Activated CD8-positive, alpha-beta T cell treated with anti-CD3 and anti-CD28 coated beads for 36 hours (primary cell): ENCODE measurements at places on chromosomes 1 and 21. TPM values are rescaled to one million over a fixed set of nuclear protein-coding genes. Genes with fewer than 3 reads are reported as not detected.

VSIG8 gene
- not detected for total RNA-seq

DNA sequence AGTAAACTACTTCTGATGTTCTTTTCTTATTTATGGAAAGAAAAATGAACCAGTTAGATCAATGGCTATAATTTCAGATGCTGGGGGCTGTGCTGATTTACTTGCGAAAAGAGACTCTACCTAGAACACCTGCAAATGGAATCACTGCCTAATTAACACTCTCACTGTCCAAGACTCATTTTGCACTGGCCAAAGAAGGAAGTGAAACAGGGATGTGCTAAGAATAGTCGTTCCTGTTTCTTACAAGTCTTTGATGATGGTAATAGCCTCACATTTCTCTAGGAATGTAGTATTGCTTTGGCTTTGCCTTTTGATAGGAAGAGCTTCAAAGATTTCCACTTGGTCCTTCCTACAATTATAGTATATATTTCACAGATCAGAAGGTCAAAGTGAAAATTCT lies 12.7 kb upstream of the TSNAX start:
- H3K4me1 ChIP-seq = no peaks in the 10 kb centered on the region
- DNase-seq = no peak
- no peak overlapping the region for H3K27ac ChIP-seq
- peaks cover 5% of the 10 kb centered on the region for H3K27me3 ChIP-seq
- no peak overlapping the region for H3K4me3 ChIP-seq

DNA sequence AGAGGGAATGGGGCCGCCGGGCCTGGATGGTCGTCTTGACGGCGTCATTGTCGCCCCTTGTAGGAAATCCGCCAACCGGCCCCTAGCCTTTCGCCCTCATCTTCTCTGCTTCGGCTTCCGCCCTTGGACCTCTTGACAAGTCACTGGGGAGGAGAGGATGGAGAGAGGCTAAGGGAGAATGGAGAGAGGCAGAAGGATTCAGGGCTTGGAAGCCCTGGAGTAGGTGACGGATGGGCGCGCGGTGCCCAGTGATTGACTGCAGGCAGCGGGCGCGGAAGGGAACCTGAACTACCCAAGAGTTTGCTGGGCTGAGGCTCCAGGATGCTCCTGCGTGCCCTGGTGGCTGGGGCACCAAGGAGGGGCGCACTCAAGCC lies 651 bp downstream of the PDE4B start:
- H3K36me3 ChIP-seq = no peaks in the 10 kb centered on the region
- no peaks in the 10 kb centered on the region for H3K4me1 ChIP-seq
- no peak for DNase-seq

PTPN7 gene
- total RNA-seq = 200 TPM

CD52 gene
- 344 TPM for total RNA-seq

DNA sequence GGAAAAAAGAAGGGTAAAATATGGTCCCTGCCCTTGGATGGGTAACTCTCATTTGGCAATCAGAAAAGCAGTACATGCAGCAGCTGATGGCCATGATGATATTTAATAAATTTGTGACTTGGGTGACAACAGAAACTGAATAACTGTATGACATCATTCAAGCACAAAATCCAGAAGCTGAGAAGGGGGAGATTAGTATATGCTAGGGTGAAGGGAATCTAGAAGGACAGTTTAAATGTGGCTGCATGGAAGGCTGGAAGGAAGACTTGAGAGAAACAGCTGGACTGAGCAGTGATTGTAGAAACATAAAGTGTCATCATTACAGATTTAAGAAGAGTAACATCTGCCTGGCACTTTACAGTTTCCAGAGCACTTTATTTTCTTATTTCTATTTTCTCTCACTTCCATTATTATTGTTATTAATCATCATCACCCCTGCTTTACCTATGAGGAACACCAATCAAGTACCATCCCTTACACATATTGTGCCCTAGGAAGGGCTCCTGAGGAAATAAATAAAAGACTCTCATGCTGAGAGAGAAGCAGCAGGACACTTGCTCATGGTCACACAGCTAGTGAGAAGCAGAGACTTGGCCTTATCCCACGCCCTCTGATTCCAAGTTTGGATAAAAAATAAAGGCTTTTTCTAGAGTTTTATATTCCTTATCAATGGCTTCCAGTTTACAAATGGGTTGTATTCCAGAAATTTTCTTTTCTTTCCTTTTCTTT lies 207.2 kb downstream of the PBX1 start:
- no peaks in the 10 kb centered on the region for H3K36me3 ChIP-seq
- H3K4me1 ChIP-seq = no peaks in the 10 kb centered on the region
- DNase-seq = no peak
- H3K4me3 ChIP-seq = no peak overlapping the region

DNA sequence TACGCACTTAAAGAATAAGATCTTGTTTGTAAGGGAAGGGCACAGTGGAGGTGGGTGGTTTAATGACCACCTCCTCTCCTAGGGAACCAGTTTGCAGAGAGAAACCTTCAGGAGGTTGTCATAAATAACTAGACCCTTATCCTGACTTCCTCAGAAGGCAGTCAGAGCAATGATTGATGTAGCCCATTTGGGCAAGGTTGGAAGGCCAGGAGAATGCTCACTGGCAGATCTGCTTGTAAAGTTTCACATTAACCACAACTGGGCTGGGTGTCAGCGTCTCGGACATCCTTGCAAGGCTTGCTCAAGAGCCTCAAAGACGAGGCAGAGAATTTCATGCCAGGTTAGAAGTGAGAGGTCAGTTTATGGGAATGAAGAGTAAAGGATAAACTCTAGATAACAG lies 87.6 kb upstream of the TRABD2B start:
- H3K27me3 ChIP-seq = peaks cover 10% of the 10 kb centered on the region
- no peaks in the 10 kb centered on the region for H3K36me3 ChIP-seq
- no peak overlapping the region for H3K27ac ChIP-seq
- no peaks in the 10 kb centered on the region for H3K4me1 ChIP-seq
- DNase-seq = no peak

- no peaks in the 10 kb centered on the region for H3K36me3 ChIP-seq
- no peak for DNase-seq
- no peaks in the 10 kb centered on the region for H3K4me1 ChIP-seq
- H3K4me3 ChIP-seq = no peak overlapping the region
Measured at GRCh38 chr21:33157303-33157702, 72.4 kb upstream of the IFNAR2 start.

- H3K27ac ChIP-seq = peak overlapping the region; percentile 57
- H3K36me3 ChIP-seq = peaks cover 11% of the 10 kb centered on the region
- H3K4me3 ChIP-seq = no peak overlapping the region
- H3K4me1 ChIP-seq = peaks cover 13% of the 10 kb centered on the region
Measured at GRCh38 chr1:161324020-161324419, 9.8 kb downstream of the SDHC start.

DNA sequence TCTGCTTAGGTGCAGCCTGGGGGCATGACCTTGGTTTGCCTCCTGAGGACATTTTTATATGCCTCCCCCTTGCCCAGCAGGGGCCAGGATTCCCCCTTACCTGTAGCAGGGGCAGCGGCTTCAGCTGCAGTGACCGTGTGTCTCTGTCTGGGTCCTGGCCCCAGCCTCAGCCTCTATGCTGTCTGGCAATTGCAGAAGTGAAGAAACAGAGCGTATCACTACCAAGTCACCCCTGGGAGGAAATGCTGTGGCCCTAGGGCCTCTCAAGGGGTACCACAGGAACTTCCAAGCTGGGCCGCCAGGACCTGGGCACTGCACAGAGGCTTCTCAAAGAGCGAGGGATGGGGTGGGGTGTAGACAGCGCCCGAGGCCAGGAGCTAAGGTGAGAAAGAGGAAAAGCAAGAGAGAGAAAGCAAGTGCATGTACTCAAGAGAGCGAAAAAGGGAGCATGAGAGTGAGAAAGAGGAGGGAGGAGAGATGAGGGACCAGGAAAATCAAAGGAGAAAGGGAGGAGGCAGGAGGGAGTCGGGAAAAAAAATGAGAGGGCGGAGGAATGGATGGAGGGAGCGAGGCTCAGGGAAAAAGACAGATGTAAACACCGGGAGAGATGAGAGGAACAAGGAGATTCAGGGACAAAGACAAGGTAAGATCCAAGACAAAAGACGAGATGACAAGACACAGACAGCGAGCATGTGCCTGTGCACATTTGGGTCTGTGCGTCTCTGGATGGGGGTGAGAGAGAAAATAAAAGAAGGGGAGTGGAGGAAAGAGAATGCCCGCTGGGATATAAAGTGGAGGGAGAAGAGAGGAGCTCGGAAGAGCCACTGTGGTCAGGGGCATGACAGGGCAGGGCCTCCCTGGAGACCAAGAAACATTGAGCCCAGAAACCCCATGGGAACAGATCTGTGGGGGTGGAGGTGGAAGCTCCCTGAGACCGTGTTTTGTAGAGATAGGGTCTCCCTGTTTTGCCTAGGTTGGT lies at the start of gene PTAFR:
Gene PTAFR, minus strand, starts transcription at position 199 of the 979 bp plus-strand sequence. CDS start 25,669 bp downstream, outside the sequence.
- no peak for DNase-seq
- H3K4me1 ChIP-seq = peaks cover 31% of the 10 kb centered on the region
- H3K27ac ChIP-seq = no peak within 1 kb of the TSS

DNA sequence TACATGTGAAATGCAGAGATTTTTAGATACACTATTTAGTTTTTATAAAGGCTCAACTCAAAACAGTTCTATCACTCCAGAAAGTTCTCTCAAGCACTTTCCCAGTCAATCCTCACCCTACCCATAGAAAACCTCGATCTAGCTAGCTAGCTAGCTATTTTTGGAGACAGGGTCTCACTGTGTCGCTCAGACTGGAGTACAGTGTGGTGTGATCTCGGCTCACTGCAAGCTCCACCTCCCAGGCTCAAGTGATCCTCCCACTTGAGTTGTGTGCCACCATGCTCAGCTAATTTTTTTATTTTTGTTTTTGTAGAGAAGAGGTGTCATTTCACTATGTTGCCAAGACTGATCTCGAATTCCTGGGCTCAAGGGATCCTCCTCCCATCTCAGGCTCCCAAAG lies 236.9 kb downstream of the RERE start:
- H3K4me1 ChIP-seq = peaks cover 6% of the 10 kb centered on the region
- H3K4me3 ChIP-seq = no peak overlapping the region
- no peak for DNase-seq
- no peaks in the 10 kb centered on the region for H3K27me3 ChIP-seq
- H3K27ac ChIP-seq = no peak overlapping the region

DNA sequence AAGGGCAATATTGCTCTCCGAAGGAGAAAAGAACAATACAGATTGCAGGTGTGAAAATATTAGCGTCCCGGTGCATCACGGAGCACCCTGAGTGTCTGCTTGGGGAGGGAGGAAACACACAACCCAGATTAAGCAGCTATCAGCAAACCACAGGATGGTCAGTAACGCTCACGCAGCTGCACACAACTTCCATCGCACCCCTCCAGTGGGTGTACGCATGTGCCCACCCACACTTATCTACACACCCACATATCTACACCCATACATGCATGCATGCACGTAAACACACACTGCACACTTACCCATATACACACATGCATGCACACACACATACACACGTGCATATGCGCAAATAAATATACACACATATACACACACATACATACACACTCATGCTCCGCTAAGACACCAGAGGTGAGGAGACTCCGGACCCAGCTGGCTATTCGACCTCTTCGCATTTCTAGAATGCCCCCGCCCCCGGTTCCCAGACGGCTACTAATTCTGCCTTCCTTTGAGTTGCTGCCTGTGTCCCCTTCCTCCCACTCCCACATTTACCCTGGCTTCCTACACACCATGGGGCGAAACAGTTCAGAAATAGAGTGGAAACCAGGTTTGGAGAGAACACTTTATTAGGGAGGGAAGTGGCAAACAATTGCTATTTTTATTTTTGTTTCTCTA lies 26.2 kb downstream of the ITPKB start:
- peak overlapping the region; percentile 31 for H3K4me3 ChIP-seq
- peak overlapping the region; percentile 99 for H3K27ac ChIP-seq
- peaks cover 63% of the 10 kb centered on the region for H3K36me3 ChIP-seq
- peaks cover 95% of the 10 kb centered on the region for H3K4me1 ChIP-seq
- H3K27me3 ChIP-seq = no peaks in the 10 kb centered on the region
- no peak for DNase-seq

DNA sequence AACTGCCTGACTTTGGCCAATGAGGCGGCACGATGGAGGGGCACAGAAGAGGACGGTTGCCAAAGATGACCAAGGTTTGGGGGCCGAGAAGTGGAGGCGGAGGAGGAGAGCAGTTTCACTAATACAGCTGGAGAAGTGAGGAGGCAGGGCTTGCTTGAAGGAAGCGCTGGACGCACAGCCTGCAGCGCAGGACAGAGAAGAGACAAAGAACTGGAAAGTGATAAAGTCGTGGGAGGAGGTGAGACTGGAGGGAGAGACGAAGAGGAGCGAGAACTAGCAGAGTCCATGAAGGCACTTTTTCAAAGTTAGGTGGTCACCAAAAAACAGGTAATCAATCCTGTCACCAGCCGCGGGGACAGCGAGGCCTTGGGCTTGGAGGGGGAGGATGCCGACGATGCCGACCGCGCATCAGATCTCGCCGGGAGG lies 771 bp downstream of the PACC1 start:
- no peak for DNase-seq
- H3K27me3 ChIP-seq = no peaks in the 10 kb centered on the region
- peak overlapping the region; percentile 0 for H3K27ac ChIP-seq
- peaks cover 28% of the 10 kb centered on the region for H3K4me1 ChIP-seq
